ENCODE measurements at places on chromosomes 12 and 14.
A peak's percentile ranks its signal among the peaks of the same experiment; 100 is the strongest.

- no peak for DNase-seq
These were observed 1539.5 kb upstream of the TMEM132C start for GRCh38 chr12:126727218-126728075.

- no peak for DNase-seq
These were observed 78.8 kb downstream of the KCNMB4 start for GRCh38 chr12:70444903-70445302.

DNA sequence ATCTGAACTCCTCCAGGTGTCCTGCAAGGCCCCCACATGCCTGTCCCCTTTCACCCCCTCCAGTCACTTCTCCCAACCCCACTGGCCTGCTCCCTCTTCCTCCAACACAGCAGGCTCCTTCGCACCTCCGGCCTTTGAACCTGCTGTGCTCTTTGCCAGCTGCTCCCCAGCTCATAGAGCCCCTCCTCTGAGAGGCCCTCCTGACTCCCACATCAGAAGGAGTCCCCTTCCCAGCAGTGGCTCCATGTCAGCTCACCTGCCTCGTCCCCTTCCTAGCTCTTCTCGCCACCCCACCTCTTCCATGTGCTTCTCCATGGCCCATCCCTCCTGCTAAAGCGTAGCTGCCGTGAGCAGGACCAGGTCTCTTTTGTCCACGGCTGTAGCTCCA lies 22.1 kb downstream of the SCARB1 start:
- no peak for DNase-seq

DNA sequence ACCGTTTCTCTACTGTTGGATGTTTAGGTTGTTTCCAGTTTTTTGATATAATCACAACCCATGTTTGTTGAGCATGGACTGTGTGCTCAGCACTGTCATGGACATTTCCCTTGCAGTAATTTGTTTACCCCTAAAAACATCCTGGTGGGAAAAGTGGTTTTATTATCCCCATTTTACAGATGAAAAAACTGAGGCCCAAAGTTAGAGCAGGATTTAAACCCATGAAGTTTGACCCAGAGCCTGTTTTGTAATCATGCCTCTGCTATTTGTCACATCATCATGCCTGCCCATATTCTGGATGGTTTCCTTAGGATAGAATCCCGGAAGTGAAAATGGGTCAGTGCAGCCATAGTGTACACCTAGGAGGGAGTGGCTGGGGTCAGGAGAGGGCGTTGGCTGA lies 17.0 kb upstream of the LRP1-AS start:
- DNase-seq, result no peak

- DNase-seq, result no peak
These were observed 72.5 kb upstream of the MYL2 start for GRCh38 chr12:110992909-110993308.

GRCh38 chr12:120056739-120057138 lies 59.8 kb downstream of the RAB35 start:
- DNase-seq, result no peak

- DNase-seq, result peak; percentile 2
These were observed 72.2 kb downstream of the TMEM132C start for GRCh38 chr12:128339126-128339520.

DNA sequence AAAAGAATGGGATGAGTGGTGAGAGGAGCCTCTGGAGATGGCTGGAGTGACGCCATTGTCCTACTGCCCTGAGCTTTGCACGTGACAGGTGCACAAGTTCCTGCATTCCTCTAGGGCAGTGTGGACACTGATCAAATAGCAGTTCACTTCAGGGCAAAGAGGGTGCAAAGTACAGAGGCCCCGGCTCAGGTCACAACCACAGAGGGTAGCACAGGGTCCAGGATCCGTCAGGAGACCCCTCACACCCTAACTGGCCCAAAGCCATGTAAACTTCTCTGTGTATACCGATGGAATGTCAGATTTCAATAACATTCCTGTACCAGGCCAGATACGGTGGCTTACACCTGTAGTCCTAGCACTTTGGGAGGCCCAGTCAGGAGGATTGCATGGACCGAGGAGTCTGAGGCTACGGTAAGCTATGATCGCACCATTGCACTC lies 10.4 kb upstream of the FBLN5 start:
- DNase-seq, result no peak

- no peak for DNase-seq
These were observed 33.2 kb downstream of the EGLN3 start for GRCh38 chr14:33917661-33918060.

GRCh38 chr12:1246637-1247036 lies 255.6 kb downstream of the ERC1 start:
- peak; percentile 38 for DNase-seq

DNA sequence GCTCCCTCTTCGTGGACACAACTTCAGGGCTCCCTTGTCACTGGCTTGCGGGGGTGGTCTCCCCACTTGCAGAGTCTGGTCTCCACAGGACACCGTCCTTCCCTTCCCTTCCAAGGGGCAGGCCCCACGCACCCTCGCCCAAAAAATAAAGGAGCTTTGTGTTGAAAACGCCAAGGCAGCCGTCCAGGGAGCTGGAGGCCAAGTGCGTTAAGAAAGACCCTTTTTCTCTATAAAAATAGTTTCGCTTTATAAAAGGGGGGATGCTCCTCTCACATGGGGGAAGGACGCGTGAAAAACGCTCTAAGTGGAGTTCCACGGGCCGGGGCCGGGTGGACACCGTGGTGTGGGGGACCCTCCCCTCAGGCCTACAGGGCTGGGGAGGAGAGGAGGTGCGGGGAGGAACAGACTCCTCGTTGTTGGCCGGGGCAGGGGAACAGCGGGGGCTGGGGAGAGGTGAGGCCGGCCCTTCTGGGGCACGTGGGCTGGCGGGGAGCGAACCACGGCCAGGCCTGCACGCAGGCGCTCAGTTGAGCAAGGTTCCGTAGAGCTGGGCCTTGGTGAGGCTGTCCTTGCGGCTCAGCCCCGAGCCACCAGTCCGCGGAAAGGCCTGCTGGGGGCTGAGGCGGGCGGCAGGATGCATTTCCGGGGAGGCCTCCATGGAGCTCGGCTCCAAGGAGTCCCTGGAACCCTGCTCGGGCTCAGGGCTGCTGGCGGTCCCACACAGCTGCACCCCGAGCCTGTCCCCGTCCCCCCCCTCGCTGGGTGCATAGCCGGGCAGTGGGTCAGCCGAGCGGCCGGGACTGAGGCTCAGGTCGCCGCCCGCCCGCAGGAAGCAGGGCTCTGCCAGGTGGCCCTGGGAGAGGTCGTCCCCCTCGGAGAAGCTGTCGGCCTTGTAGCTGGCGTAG lies 49.5 kb downstream of the BEGAIN start:
- no peak for DNase-seq

- DNase-seq, result no peak
These were observed 6.0 kb downstream of the TMX1 start for GRCh38 chr14:51246032-51246431.

DNA sequence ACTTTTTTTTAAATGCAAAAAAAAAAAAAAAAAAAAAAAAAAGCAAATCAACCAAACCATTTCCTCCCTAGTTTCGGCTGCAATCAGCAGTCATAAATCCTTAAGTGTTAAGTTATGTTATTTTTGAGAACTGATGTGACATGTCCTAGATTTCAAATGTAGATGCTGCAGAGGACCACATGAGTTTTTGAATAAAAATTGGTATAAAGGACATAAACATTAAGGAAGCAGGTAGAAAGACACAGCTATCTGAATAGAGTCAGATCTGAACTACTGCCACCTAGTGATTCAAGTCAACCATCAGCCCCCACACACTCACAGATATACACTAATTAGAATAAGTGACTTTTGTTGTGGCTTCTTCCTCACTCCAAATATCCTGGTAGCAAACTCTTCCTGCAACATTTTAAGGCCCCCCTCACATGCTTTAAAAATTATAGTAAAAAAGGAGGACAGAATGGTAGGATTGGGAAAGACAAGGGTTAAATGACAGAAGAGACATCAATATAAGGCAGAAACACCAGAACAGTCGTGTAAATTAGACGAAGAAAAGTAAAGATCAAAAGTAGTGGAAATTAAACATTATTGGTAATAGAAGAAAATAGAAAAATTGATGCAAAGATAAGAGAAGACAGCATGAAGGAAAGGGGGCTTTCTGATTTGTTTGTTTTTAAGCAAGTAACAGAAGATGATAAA lies 394.5 kb upstream of the ATP2B1 start:
- peak; percentile 28 for DNase-seq

DNA sequence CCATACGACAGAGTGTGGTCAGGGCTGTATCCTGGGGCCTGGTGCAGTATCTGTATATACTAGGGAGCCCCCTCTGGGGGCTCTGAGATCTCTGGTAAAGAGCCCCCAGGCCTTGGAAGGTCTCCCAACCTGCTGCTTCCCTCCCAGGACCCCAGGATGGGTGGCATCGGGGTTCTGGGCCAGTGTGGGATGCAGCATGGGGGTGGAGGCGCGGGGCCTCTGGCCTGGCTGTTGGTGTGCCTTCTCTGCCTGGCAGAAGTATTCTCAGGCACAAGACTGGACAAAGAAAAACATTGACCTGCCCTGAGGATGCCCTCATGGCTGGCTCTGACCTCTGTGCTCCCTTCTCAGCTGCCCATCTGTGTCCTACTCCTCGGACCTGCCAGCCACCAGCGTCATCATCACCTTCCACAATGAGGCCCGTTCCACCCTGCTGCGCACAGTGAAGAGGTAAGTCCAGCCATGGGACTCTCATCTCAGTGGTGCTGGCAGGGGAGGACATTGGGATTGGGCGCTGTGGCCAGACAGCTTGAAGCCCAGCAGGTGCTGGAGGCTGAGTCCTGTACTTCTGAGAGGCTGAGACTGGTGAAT lies 64.5 kb downstream of the GALNT16 start:
- no peak for DNase-seq

GRCh38 chr12:26791301-26791791 lies 41.6 kb downstream of the ITPR2 start:
- peak; percentile 52 for DNase-seq

DNA sequence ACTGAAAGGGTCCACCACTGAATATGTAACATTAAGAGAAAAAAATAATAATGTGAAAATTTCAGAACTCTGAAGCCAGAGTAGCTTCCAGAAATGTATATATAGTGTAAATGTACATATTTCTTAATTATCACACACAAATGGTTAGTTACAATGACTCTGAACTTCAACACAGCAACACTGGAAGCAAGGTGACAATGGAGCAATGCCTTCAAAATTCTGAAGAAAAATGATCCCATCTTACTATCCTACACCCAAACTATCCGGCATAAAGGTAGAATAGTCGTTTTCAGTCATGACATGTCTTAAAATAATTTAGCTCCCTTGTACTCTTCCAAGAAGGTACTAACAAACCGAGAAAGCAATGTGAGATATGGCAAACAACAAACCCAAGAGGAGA lies 11.9 kb downstream of the NAP1L1 start:
- no peak for DNase-seq

GRCh38 chr12:109630815-109631214 lies 57.2 kb downstream of the MVK start:
- DNase-seq, result no peak

- peak; percentile 47 for DNase-seq
These were observed 98.3 kb downstream of the TTC7B start for GRCh38 chr14:90717916-90718315.

- DNase-seq, result no peak
These were observed 515.4 kb downstream of the FUT8 start for GRCh38 chr14:65927931-65928356.

- DNase-seq, result no peak
These were observed 116.1 kb downstream of the C12orf42 start for GRCh38 chr12:103379670-103380069.

- no peak for DNase-seq
These were observed 877.7 kb downstream of the SLC6A15 start for GRCh38 chr12:84034871-84035270.

- DNase-seq, result peak; percentile 100
These were observed 5.0 kb upstream of the MMP19 start for GRCh38 chr12:55847603-55848291.

DNA sequence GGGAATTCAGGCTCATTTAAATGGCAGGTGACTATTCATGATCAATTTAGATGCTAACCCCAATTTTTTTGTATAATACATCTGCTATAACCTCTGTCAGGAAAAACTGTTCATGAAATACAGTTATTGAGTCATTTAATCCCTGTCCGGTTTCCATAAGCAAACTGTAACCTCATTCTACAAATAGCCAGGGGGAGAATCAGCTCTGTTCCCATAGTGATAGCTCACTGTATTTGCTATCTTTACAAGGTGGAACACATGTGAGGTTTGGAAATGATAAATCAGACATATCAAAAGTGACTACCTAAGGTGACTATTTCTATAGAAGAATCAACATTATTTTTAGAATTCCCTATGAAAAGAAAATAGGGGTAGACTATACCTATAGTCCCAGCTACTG lies 38.6 kb upstream of the VPS33A start:
- DNase-seq, result no peak

- DNase-seq, result no peak
These were observed 58.1 kb upstream of the TUNAR start for GRCh38 chr14:95818581-95818980.

DNA sequence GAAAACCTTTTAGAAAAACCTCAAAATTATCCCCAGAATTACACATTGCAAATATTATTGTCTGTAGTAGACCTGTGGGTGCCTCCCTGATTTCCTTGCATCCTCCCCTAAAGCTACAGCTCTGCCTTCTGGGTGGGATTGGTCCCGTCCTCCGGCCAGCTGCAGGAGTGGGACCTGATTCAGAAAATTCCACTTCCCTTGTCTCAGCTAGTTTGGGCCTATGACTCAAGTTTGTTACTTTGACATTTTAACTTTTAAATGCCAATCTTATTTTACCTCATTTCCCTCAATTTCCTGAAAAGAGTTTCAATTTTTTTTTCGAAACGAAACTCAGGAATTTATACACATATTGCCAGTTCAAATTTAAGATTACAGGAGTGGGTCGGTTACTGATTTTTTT lies 13.2 kb upstream of the SLC41A2 start:
- DNase-seq, result no peak

DNA sequence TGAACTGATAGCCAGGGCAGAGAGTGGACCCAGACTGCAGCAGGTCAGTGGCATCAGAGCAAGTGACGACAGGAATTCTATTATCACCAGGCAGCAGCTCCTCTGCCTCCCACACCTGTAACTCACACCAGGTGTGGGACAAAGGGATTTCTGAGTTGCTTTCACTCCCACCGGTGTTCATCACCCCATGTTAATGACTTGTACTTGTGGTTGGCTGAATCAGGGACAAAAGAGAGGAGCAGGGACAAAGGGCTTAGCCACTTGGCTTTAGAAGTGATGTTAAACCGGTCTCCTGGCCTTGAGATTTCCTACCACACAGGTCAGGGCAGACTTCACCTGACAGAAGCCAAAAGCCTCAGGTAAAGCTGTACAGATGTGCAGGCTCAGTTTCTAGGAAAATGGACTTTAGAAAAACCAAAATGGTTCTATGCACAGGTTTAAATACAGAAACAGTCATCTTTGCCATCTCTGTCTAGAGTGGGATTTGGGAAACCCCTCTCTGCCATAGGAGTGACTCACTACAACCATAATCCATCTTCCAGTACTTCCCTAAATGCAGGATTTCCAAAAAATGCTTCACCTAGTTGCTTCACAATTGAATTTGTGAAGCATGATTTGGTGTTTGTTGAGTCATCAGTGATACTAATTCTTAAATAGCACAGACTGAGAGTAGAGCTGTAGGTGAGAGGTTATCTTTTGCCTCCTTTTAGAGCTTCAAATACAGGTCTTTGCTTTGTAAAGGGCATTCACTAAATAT lies 158.5 kb downstream of the PRKCH start:
- peak; percentile 67 for DNase-seq
